ENCODE measurements at places on chromosomes 11 and 22.

DNA sequence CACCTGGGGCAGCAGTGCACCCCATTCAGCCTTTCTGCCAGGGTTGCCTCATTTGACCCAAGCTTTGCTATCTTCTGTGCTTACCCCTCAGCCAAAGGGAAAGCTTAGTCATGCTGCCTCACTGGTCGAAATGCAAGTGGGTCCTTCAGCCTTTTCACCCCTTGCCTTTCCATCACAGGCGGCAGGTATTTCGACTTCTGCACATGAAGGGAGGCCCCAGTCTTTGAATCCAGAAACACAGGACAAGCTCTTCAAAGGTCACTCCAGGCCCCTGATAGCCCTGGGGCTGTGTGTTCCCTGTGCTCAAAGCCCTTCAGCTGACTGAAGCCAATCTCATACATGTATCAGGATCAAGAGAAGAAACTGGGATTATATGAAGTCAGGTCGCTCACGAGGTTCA lies 129.7 kb downstream of the SNX19 start:
- no peak for DNase-seq

GRCh38 chr11:68934666-68935065 lies 31.0 kb downstream of the IGHMBP2 start:
- no peak for DNase-seq

DNA sequence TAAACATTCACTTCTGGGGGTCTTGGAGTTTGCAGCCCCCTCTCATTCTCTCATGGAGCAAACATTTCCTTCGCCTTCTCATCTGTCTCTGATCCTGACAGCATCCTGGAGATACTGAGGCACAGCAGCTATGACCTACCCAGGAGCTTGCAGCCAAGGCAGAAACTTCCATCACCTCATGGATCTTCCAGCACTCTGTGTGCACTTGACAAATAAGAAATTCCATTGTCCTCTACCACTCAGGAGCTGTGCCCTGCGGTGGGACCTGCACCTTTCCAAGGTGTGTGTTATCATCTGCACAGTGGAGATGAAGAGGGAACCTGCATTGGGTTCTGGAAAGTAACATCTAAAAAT lies 49.1 kb downstream of the GGTLC2 start:
- DNase-seq, result no peak

GRCh38 chr11:68527585-68527984 lies 67.0 kb downstream of the PPP6R3 start:
- DNase-seq, result no peak

DNA sequence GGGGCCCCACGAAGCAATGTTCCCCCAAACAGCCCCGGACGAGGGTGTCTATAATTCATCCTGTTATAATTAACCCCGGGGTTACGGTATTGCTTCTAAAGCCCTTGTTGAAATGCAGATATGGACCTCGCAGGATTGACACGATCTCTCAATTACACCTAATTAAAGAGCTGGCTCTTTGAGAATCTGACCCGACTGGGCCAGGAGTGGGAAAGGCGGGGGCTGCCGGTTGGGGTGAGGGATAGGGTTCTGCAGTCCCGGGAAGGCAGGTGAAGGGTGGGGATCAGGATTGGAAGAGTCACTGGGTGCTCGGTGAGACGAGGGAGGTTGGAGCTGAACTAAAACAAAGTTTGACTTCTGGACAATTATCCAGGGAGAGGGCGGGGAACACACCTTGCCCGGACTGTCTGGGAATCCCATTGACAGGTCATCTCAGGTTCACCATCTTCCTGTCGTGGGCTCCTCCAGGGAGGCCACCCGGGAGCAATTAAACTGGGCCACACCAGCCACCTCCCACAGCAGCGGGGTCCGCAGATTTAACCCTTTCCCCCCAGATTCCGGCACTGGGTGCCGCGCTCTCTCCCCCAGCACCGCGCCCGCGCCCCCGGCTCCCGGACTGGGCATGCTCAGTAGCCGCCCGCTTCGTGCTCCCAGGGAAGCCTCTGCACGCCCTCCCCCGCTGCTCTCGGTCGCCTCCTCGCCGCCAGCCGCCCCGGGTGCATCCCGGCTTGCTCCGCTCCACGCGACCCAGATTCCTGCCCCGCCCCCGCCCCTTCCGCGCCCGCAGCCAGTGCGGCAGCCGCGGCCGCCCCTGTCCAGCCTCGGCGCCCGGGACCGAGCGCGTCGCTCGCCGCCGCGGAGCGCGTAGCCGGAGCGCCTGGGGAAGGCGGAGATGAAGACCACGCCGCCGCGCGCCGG lies at the start of gene ELMOD1:
TSS of gene ELMOD1 (plus strand) at position 688 of the 918 bp plus-strand sequence. CDS start 27,043 bp downstream, outside the sequence.
- peak; percentile 34 for DNase-seq

GRCh38 chr11:118001494-118001971 lies 15.3 kb downstream of the IL10RA start:
- peak; percentile 73 for DNase-seq

GRCh38 chr22:25555586-25555985 lies 8.9 kb upstream of the GRK3 start:
- DNase-seq, result no peak

DNA sequence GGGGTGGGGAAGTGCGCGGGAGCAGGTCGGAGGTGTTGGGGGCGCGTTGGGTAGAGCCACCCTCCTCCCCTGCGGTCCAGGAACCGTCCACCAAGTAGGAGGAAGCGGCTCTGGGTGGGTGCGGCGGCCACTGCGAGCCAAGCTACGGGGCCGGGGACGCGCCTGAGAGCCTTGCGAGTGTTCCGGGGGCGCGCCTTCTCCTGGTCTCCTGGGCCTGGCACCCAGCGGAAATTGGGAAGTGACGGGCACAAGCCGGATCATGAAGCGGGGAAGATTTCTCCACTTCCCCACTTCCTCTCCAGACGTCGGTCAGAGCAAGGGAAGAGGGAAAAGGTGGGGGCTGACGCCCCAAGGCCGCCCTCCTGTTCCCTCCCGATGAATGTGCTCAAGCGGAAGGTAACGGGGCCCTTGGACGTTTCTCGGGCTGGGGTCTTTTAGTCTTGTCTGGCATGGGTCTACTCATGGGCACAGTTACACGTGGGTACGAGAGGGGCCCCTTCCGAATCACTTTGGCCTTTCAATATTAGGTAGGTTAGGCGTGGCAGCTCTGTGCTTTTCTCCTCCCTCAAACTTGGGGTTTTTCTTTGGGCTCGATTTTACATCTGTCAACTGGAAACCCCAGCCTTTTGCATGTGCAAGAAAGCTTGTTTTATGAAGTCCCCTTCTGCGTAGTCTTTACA lies 865 bp downstream of the RBM14 start:
- DNase-seq, result no peak

GRCh38 chr22:43424666-43425630 lies 13.1 kb downstream of the MPPED1 start:
- DNase-seq, result no peak

GRCh38 chr22:44086271-44087088 lies 62.4 kb downstream of the PARVB start:
- no peak for DNase-seq

- DNase-seq, result no peak
Observed at GRCh38 chr11:111438846-111439520, 59.9 kb upstream of the POU2AF1 start.

- no peak for DNase-seq
Observed at GRCh38 chr11:128206461-128206860, 380.9 kb downstream of the ETS1 start.

DNA sequence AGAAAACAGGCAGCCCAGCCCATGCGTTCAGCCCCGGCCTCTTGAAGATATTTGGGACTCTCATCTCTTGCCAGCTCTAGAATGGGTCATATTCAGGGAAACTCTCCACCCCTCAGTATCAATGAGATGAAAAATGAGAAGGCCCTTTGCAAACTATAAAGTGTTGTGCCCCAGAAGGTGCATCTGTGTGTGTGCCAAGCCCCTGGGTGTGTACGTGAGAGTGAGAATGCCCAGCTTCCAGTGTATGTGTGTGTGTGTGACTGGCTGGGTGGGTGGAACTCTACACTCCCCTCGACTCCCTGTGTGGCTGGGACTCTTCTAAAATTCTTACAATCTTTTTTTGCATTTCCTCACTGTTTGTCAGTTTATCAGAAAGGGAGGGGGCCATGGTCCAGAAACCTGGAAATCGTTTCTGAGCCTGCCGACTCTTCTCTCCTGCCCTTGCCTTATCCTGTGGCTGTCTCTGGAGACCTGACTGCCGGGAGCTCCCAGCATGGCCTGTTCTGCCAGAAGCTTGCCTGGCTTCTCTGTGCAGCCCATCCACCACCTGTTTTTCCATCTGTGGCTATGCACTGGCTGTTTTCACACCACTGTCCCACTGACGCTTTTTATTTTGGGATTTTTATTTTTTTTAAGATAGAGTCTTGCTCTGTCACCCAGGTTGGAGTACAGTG lies 1.2 kb downstream of the P2RY6 start:
- no peak for DNase-seq

GRCh38 chr22:35131525-35132000 lies 65.6 kb downstream of the ISX start:
- DNase-seq, result no peak

Data from activated CD8-positive, alpha-beta T cell treated with anti-CD3 and anti-CD28 coated beads, Interleukin-2, amount 10 ng/mL, durations not matched to agents 7 days and 5 days (primary cell).